NCI-H524 (cell line): ENCODE measurements at places on chromosomes 3 and 15.

DNA sequence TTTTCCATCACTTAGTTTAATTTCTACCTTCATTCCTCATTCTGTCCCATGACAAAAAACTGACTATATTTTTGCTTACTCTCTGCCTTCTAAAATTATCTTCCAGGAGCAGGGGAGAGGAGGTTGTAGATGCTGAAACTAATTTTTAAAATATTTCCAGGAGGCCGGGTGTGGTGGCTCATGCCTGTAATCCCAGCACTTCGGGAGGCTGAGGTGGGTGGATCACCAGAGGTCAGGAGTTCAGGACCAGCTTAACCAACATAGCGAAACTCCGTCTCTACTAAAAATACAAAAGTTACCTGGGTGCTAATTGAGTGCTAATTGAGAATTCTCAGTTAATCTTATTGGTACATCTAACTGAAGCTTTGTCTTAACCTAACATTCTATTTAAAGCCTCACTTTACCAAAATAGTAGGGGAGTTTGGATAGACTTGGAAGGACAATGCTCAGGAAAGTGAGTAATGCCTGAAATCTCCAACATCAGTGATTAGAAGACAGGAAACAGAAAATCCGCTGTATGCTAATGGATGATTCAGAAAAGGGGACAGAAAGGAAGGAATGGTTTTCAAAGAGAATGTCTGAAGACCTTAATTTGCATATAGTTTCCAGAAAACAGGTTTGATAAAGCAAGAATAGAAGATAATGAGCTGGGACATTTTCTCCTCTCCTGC is 336.1 kb downstream of the GBE1 start:
- no peak for DNase-seq

GRCh38 chr15:69342460-69343076 is 43.9 kb downstream of the PAQR5 start:
- no peak for DNase-seq

DNA sequence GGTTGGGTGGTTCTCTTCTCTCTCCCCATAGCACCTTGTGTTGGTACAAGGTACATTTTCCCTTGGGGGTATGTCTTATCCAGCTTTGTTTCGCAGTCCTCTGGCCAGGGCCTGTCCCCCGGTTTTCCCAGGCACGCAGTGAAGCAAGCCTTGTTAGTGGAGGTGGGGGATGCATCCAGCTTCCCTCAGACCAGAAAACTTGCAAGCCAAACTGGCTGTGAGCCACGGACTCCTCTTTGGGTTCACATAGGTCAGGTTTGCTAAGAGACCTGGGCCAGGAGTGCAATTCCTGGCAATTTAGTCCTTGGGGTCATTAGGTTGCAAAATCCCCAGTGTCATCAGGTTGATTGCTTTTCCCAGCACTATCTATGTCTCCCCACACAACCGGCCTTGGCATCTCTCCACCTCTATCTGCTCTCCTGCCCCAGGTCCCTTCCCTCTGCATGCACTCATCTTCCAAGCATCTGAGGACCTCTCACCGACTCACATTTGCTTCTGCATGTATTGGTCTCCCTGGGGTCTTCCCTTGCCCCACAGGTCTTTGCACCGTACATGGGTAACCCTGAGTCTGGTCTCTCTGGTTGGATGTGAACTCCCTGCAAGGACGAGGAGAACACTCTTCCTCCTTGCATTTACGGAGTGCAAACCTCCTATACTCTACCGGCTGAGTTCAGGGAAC is 34.2 kb downstream of the BCL2L10 start:
- no peak for DNase-seq

- DNase-seq, result no peak
Observed at GRCh38 chr3:98735761-98736269, 27.3 kb upstream of the ST3GAL6 start.

DNA sequence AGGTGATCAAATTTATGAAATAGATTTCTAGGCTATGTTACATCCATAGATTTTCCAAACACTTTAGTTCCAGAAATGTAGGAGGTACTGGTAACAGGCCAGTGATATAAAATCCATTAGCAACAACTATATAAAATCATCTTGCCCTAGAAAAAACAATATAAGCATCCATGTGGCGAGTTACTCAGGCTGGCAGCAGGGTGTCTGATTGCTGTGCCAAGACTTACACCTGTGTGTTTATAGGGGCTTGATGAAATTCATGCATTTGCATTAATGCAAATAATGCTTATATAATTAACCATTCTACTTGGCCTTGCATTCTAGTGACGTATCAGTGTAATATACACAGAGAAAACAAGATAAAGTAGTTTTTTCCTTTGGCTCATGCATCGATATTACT is 153.4 kb downstream of the PLCL2 start:
- no peak for DNase-seq

- DNase-seq, result no peak
Observed at GRCh38 chr3:126926684-126927400, 56.1 kb upstream of the PLXNA1 start.
